ENCODE measurements at places on chromosomes 6 and 20.

DNA sequence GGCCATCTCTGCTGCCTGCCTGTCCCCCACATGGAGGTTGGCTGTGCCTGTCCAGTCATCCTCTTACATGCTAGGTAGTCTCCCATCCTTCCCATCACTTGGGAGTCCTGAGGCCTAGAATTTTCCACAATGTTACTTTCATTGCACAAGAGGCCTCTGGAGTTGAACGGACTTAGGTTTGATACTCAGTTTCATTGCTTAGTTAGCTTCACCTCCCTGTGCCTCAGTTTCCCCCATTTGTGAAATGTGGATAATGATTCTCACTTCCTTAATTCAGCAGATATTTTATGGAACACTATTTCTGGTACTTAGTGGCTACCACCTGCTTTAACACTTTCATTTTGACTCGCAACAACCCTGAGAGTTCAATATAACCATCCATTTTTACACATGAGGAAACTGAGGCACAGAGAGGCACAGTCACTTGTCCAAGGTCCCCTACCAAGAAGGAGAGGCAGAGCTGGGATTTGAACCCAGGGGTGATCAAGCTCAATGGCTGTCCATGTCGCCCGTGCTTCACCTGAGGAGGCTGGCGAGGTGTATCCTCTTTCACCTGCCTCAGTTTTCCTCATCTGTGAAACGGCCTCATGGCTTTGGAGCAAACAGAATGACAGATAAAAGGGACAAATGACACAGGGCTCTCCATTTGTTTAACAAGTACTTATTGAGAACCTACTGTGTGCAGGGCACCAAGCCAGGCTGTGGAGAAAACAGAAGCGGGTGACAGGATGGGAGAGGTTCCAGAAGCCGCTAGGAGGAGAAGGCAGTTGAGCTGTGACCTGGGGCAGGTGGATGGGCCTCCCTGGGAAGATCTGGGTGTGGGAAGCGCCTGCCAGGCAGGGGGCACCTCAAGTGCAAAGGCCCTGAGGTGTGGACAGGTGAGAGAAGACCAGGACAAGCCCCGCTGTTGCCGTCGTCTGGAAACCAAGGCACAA, 154.3 kb upstream of the PTPN1 start:
- no peak for DNase-seq

DNA sequence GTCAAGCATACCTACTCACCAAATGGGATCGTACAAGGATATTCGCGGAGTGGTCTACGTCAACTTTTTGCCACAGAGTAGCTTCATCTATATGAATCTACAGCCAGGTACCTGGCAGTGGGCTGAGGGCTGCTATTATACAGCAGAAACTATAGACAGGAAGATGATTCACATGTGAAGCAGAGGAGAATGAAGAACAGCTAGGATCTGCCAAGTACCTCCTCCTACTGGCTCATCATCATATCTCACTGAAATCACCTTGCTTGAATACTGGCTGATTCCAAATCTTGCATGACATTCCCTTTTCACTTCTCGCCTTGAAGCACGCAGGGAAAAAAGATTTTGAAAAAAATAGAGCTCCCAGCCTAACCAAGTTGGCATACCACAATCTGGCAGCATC, 488.7 kb upstream of the NRSN1 start:
- no peak for DNase-seq

GRCh38 chr6:139695361-139695760, 320.9 kb upstream of the CITED2 start:
- DNase-seq: no peak

GRCh38 chr6:11621119-11621518, 83.6 kb downstream of the TMEM170B start:
- DNase-seq: no peak

GRCh38 chr20:37311710-37312355, 22.4 kb downstream of the MANBAL start:
- DNase-seq: no peak

DNA sequence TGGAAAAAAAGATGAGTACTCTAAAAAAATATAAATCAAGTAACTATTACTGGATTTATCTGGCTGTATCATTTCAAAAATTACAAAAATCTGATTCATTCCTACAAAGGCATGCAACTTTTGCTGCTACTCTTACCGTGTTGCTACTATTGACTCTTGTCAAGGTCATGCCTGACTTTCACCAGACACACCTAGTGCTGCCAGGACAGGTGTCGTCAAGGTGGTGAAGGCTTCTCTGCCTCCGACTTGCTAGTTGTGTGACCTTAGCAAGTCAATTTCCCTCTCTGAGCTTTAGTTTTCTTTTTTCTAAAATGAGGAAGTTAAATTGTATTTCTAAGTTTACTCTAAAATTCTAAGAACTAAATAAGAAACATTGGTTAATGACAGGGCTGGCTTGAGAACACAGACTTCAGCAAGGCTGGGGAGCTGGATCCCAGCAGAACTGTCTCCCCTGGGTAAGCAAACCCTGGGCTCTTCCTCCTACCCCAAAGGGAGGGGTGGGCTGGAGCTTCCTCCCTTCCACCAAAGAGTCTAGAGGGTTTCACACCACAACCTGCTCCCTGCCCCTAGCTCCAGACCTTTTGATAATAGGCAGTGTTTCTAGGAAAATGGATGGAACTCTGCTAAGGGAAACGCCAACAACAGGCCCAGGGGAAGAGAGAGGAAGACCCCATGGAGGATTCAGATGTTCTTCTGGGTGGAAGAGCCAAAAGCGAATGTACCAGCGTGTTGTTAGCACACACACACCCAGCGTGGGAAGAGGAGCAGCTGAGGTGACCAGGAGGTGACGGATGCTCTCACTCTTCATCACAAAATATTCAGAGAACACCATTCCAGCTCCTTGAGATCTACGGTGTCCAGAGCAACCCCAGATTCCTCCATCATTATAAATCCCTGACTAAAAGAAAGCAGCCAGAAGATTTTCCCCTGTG, 47.9 kb upstream of the CITED2 start:
- no peak for DNase-seq

- no peak for DNase-seq
Observed at GRCh38 chr6:45619211-45619760, 241.6 kb upstream of the SUPT3H start.

- no peak for DNase-seq
Observed at GRCh38 chr6:14455427-14455826, 337.9 kb downstream of the CD83 start.

DNA sequence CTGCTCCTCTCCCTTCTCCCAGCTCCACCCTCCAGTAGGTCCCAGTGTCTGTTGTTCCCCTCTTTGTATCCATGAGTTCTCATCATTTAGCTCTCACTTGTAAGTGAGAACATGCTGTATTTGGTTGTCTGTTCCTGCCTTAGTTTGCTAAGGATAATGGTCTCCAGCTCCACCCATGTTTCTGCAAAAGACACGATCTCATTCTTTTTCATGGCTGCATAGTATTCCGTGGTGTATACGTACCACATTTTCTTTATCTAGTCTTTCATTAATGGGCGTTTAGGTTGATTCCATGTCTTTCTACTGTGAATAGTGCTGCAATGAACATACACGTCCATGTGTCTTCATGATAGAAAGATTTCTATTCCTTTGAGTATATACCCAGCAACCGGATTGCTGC, 136.6 kb downstream of the MYLK4 start:
- no peak for DNase-seq

DNA sequence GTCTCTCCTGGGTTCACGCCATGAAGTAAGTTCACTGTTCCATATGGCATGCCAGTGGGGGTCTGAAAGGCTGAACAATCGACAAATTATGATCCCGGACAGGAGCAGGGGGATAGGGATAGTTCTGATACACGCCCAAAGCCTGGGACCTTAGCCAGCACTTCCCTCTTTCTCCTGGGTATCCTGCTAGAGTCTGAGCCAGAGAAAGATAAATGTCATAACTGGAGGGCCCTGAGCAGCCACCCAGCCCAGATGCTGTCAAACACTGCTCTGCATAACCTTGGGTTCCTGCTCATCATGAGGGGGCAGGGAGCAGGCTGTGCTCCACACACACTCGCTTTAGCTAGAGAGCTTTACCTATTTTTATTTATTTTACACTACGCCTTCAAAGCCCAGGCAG, 12.3 kb downstream of the EDEM2 start:
- no peak for DNase-seq

- DNase-seq: no peak
Observed at GRCh38 chr6:144219056-144219685, 66.0 kb upstream of the UTRN start.

DNA sequence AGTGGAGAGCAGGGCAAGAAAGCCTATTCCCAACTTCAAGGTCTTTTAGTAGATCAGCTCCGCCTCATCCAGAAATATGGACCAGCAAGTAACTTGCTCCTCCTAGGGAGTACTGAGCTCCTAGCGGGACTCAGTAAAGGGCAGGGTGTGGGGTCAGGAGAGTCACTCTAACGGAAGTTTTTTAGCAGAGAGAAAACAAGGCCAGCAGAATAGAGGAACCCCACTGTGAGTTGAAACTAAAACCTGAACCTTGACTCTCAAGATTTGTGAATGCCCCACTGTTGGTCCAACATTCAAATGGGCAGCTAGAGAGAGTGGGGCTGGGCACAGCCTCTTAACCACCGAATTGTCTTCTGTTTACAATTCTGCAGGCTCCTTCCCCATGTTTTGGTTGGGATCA, 244.8 kb downstream of the FARS2 start:
- no peak for DNase-seq

DNA sequence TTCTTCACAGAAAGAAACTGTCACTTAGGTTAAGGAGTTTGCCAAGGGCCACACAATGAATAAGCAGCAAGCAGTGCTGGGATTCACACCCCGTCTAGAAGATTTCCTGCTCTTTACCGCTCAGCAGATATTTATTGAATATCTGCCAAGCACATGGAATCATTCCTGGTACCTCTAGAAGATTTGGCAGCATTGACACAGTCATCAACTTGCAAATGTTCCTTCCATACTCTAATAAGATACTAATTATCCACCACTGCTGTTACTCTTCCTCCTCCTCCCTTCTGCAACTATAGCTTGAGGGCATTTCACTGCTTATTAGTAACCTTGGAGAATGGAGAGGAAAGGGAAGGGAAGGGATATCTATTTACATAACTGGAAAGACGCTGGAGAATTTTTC, 13.0 kb downstream of the MOXD1 start:
- DNase-seq: no peak

DNA sequence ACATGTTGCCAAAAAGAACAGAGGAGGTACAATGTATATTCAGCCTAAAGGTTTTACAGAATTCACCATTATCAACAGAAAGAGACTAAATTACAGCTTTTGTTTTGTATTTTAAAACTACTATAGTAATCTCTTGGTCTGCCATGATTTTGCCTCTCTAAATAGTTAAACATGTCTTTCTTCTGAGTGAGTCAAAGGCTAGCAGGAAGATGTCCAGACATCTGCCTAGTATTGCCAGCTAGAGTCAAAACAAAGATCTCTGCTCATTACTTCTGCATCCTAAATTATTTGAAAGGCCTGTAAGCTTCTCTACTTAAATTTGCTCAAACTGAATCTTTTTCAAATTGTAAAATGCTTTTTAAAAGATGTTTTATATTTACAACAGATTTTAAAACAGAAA, 8.8 kb downstream of the ASF1A start:
- DNase-seq: no peak

- no peak for DNase-seq
Observed at GRCh38 chr6:31462026-31462963, 35.6 kb upstream of the MICB start.

- DNase-seq: no peak
Observed at GRCh38 chr20:57266291-57267157, at the start of gene BMP7. Gene BMP7 (minus strand): TSS chr20:57266641. CDS start chr20:57266122, 519 bp downstream.

DNA sequence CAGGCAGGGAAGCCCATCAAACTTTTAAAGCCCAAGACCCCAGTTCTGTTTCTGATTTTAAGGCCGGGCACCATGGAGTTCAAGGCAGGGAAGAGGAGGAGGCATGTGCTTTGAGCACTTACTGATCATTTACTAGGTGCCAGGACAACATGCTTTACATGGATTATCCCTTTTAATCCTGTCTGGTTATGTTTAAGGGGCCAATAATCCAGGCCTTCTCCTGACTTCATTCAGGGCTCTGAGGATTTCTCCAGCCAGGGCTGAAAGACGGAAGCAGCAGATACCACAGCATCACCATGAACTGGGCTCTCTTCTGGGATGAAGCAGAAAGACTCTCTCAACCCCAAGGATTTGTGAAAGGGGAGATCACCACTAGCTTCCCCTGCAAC, 4.1 kb downstream of the CCND3 start:
- no peak for DNase-seq

DNA sequence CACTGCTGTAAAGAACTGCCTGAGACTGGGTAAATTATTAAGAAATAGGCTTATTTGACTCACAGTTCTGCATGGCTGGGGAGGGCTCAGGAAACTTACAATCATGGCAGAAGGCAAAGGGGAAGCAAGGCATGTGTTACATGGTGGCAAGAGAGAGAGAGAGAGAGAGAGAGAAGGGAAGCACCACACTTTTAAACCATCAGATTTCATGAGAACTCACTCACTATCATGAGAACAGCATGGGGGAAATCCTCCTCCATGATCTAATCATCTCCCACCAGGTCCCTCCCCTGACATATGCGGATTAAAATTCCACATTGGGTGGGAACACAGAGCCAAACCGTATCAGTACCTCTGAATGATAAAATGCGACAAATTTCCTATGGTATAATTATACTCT, 203.9 kb upstream of the MARCKS start:
- DNase-seq: no peak

- DNase-seq: no peak
Observed at GRCh38 chr6:74356391-74356790, 660.4 kb downstream of the CD109 start.

DNA sequence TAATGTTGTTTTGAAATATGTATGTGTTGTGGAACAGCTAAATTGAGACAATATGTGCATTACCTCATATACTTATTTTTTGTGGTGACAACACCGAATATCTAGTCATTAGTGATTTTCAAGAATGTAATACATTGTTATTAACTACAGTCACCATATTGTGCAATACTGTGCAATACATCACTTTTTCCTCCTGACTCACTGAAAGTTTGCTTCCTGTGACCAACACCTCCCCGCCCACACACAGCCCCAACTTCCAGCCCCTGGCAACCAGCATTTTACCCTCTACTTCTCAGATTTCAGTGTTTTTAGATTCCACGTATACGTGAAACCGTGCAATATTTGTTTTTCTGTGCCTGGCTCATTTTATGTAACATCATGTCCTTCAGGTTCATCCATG, 627.9 kb downstream of the PRKN start:
- DNase-seq: no peak

- DNase-seq: no peak
Observed at GRCh38 chr6:86477500-86478148, 459.7 kb upstream of the HTR1E start.

All from effector CD8-positive, alpha-beta T cell (primary cell).